Left ventricle myocardium inferior (tissue), 1 donor: ENCODE measurements at places on chromosomes 5 and 9. TPM values are rescaled to one million over a fixed set of nuclear protein-coding genes. Genes with fewer than 3 reads are reported as not detected.
A peak's percentile ranks its signal among the peaks of the same experiment; 100 is the strongest.

GRCh38 chr5:123150089-123150488, 61.0 kb downstream of the PRDM6 start:
- no peaks in the 10 kb centered on the region for H3K27me3 ChIP-seq
- H3K4me1 ChIP-seq = no peaks in the 10 kb centered on the region
- H3K27ac ChIP-seq = no peak overlapping the region
- H3K36me3 ChIP-seq = no peaks in the 10 kb centered on the region
- DNase-seq = no peak

DNA sequence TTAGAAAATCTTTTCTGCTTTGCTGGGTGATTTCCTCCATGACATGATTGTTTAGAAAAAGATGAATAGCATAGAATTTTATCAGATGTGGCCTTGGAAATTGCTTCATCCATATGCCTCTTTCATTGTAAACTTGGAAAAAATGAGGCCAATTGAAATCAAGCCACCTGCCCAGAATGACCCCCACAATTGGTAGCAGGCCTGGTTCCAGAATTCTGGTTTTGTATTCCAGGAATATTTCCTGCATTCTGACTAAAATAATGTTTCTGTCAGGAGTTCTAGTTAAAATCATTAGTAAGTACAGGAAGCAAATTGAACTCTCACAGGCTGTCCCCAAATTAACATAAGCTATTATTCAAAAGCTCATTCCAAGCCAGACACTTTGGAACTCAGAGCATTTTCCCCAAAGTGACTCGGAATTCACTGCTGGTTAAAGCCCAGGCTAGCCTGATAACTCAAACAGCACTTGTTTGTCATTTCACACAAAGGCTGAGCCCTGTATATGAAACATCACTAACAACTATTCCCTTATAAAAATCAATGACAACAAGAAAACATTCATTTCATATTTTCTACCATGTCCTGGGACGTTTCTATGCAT, 75.1 kb upstream of the ADCY2 start:
- no peak for DNase-seq
- H3K4me3 ChIP-seq = no peak overlapping the region
- no peaks in the 10 kb centered on the region for H3K36me3 ChIP-seq

DNA sequence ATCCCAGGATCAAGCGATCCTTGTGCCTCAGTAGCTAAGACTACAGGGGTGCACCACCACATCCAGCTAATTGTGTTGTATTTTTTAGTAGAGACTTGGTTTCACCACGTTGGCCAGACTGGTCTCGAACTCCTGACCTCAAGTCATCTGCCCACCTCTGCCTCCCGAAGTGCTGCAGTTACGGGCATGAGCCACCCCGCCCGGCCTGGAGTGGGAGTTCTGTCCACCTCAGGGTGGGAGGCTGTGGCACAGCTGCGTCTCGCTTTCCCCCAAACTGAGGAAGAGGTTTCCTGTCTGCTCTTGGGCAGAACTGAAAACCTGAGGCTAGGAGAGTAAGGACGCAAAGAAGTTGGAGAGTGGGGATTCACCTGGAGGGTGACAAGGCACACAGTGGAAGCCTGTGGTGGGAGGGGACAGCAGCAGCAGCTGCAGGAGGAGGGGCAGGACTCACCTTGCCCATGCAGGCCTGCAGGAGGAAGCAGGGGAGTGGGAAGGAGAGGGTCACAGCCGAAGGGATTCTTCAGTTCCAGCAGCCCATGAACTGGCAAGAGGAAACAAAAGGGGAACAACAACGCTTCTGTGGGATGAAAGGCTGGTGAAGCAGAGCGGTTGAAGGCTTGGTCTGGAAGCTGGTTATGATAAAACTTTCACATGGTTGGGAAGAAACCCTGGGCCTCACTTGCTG, 181.4 kb downstream of the GAS1 start:
- H3K36me3 ChIP-seq = no peaks in the 10 kb centered on the region
- H3K27ac ChIP-seq = no peak overlapping the region
- H3K4me1 ChIP-seq = no peaks in the 10 kb centered on the region
- no peaks in the 10 kb centered on the region for H3K27me3 ChIP-seq

ACSL6 gene
- total RNA-seq = 2.7 TPM

- H3K27me3 ChIP-seq = peaks cover 75% of the 10 kb centered on the region
- no peaks in the 10 kb centered on the region for H3K4me1 ChIP-seq
- no peaks in the 10 kb centered on the region for H3K36me3 ChIP-seq
- H3K27ac ChIP-seq = no peak overlapping the region
- no peak for DNase-seq
- no peak overlapping the region for H3K4me3 ChIP-seq
Observed at GRCh38 chr9:138075496-138075895, 197.9 kb downstream of the CACNA1B start.

DNA sequence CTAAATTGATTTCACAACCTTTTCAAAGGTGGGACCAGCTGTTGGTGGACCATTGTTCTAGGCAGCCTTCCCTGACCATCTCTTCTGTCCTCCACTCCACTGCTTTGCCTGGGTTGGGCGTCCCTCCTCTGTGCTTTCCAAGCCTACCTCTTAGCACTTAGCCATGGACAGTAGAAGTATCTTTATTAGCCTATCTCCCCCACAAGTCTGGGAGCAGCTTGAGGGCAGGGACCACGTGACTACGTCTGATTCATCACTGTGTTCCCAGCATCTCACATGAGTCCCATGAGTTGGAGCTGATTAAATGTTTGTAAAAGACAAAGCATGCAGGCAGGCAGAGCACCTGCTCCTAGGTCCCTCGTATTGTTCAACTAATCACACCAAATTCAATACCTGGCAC, 20.9 kb downstream of the MORN5 start:
- no peaks in the 10 kb centered on the region for H3K4me1 ChIP-seq
- no peak overlapping the region for H3K4me3 ChIP-seq
- H3K27ac ChIP-seq = no peak overlapping the region
- peaks cover 47% of the 10 kb centered on the region for H3K27me3 ChIP-seq
- no peak for DNase-seq
- no peaks in the 10 kb centered on the region for H3K36me3 ChIP-seq

GRCh38 chr9:3059781-3060468, 216.0 kb upstream of the PUM3 start:
- no peak for DNase-seq
- H3K27me3 ChIP-seq = no peaks in the 10 kb centered on the region
- H3K4me3 ChIP-seq = no peak overlapping the region
- no peaks in the 10 kb centered on the region for H3K4me1 ChIP-seq
- no peak overlapping the region for H3K27ac ChIP-seq

DNA sequence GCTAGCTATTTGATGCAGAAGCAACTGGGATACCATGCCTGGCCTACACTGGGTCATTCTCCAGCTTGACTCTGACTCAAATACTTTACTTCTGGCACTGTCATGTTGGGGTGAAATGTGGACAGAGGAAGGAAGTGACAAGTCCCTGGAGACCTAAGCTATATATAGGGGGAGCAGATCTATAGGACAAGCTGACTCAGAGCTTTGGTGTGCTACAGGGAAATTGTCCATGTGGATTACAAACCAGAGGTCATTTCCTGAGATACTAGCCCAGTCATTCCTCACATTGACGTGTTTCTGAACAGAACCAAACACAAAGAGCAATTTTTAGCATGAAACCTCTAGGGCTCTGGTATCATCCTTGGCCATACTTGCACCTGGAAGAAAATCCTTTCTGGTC, 531.6 kb upstream of the CLINT1 start:
- no peaks in the 10 kb centered on the region for H3K4me1 ChIP-seq
- no peaks in the 10 kb centered on the region for H3K27me3 ChIP-seq
- no peaks in the 10 kb centered on the region for H3K36me3 ChIP-seq
- DNase-seq = no peak
- H3K4me3 ChIP-seq = no peak overlapping the region

GRCh38 chr5:174134545-174134944, 89.0 kb downstream of the NSG2 start:
- peaks cover 3% of the 10 kb centered on the region for H3K27me3 ChIP-seq
- H3K4me1 ChIP-seq = no peaks in the 10 kb centered on the region
- H3K27ac ChIP-seq = no peak overlapping the region
- no peak overlapping the region for H3K4me3 ChIP-seq
- no peaks in the 10 kb centered on the region for H3K36me3 ChIP-seq

- peaks cover 14% of the 10 kb centered on the region for H3K4me1 ChIP-seq
- no peak overlapping the region for H3K4me3 ChIP-seq
- no peaks in the 10 kb centered on the region for H3K27me3 ChIP-seq
- no peak overlapping the region for H3K27ac ChIP-seq
- H3K36me3 ChIP-seq = peaks cover 20% of the 10 kb centered on the region
Observed at GRCh38 chr5:108361771-108362170, 20.1 kb downstream of the FBXL17 start.

DNA sequence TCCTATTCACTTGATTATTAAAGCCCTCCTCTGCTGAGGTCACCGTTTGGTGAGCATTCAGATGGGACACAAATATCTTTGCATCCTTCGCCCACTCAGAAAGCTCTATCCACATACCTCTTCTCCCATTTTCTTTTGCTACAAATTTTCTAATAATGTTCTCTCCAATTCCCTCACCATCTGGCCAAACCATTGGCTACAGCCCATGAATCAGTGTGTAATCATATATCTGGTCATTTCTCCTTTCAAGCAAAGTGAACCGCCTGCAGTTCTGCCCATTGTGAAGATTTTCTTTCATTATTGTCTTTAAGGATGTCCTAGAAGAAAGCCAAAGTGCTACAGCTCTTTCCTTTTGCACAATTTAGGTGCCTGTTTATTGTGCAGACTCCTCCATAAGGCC, 54.2 kb upstream of the DAPK1 start:
- DNase-seq = no peak
- no peak overlapping the region for H3K4me3 ChIP-seq
- no peaks in the 10 kb centered on the region for H3K36me3 ChIP-seq
- no peak overlapping the region for H3K27ac ChIP-seq

DNA sequence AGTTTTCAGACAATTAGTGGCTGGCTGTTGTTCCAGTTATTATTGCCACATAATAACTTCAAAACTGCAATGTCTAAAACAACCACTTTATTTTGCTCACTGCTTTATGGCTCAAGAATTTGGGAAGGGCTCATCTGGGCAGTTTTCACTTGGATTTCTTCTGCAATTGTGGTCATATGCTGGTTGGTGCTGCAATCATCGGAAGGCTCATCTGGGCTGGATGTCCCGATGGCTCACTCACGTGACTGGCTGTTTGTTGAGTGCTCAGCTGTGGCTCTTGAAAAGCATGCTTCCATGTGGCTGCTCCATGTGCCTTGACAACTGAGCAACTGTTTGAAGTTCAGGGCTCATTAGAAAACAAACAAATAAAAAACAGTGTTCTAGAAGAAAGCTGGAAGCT, 1032.5 kb downstream of the DTWD2 start:
- DNase-seq = no peak
- no peaks in the 10 kb centered on the region for H3K4me1 ChIP-seq
- no peaks in the 10 kb centered on the region for H3K27me3 ChIP-seq
- no peak overlapping the region for H3K27ac ChIP-seq

TRIM7 gene
- 6.4 TPM for total RNA-seq

DNA sequence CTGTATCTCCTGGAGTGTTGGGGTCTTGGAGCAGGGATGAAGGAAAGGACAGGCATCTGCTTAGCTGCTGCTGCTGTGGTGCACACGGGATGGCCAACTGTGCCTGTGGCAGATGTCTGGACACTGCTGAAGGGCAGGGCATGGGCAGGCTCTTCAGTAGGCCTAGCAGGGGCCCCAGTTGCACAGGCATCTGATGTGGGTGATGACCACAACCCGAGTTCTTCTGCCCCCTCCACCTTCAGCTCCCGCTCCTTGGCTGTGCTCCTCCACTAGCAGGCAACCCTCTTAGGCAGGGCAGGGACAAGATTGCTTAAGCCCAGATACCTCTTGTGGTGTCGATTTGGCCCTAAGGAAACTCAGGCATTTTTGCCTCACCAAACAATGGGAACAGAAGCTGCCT, 9.0 kb upstream of the MEGF10 start:
- no peak for DNase-seq
- no peaks in the 10 kb centered on the region for H3K36me3 ChIP-seq
- H3K4me1 ChIP-seq = no peaks in the 10 kb centered on the region
- no peak overlapping the region for H3K27ac ChIP-seq
- H3K27me3 ChIP-seq = peaks cover 38% of the 10 kb centered on the region

MEF2C gene
- total RNA-seq = 54.2 TPM

IL5 gene
- total RNA-seq = not detected

- H3K27me3 ChIP-seq = no peaks in the 10 kb centered on the region
- DNase-seq = no peak
- H3K36me3 ChIP-seq = peaks cover 39% of the 10 kb centered on the region
- H3K4me1 ChIP-seq = peaks cover 50% of the 10 kb centered on the region
- H3K27ac ChIP-seq = peak overlapping the region; percentile 91
- peak overlapping the region; percentile 98 for H3K4me3 ChIP-seq
Observed at GRCh38 chr9:136437839-136438547, 1.7 kb downstream of the INPP5E start.

GRCh38 chr9:110125207-110125751, 82.7 kb downstream of the C9orf152 start:
- no peaks in the 10 kb centered on the region for H3K36me3 ChIP-seq
- peaks cover 97% of the 10 kb centered on the region for H3K4me1 ChIP-seq
- peak; percentile 86 for DNase-seq
- H3K27me3 ChIP-seq = no peaks in the 10 kb centered on the region

GRCh38 chr9:98109052-98109451, 10.0 kb downstream of the TRIM14 start:
- H3K27ac ChIP-seq = no peak overlapping the region
- no peak overlapping the region for H3K4me3 ChIP-seq
- no peaks in the 10 kb centered on the region for H3K4me1 ChIP-seq
- H3K36me3 ChIP-seq = peaks cover 8% of the 10 kb centered on the region

PCAT7 gene
- not detected for total RNA-seq

GRCh38 chr5:116947691-116948528, 373.3 kb upstream of the SEMA6A start:
- H3K27ac ChIP-seq = no peak overlapping the region
- H3K27me3 ChIP-seq = no peaks in the 10 kb centered on the region
- no peak overlapping the region for H3K4me3 ChIP-seq
- DNase-seq = peak; percentile 45
- no peaks in the 10 kb centered on the region for H3K36me3 ChIP-seq
- H3K4me1 ChIP-seq = no peaks in the 10 kb centered on the region

DNA sequence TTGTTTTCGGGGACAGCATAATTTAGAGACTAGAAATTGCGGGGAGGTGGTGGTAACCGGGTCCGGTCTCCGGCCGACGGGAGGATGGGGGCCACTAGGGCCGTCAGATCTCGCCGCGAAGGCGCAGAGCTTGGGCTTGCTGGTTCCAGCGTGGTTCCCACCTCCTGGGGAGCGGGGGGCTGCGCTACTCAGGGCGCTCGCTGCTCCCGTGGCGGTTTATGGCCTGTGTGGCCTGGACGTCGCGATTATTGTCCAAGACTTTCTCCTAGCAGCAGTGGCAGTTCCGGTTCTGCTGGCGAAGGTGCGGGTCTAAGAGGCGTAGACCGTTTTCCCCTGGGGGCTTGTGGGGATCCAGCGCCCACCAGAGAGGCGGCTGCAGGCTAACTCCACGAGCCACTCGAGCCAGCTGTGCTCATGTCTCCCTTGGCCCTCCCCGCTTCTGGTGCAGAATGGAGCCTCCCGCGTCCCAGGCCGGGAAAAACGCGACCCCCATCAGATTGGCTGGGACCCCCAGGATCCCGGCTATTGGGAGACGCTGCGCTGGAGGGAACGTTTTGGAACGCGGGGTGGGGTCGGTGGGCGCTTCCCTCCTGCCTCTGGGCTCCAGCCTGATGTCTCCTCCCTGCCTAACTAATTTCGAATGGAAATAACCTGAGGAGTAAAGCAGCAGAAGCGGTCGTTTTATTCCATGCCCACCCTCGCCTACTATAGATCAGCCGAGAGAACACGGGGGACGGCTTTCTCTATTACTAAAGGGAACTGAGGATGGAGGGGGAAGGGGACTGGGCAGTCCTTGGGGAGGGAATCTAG, 87.1 kb downstream of the ENTREP1 start:
- H3K4me1 ChIP-seq = peaks cover 8% of the 10 kb centered on the region
- no peaks in the 10 kb centered on the region for H3K36me3 ChIP-seq
- no peak for DNase-seq
- no peaks in the 10 kb centered on the region for H3K27me3 ChIP-seq

- DNase-seq = no peak
- no peak overlapping the region for H3K27ac ChIP-seq
- H3K36me3 ChIP-seq = no peaks in the 10 kb centered on the region
- H3K4me1 ChIP-seq = peaks cover 6% of the 10 kb centered on the region
- no peaks in the 10 kb centered on the region for H3K27me3 ChIP-seq
Observed at GRCh38 chr9:16743375-16743774, 127.1 kb downstream of the BNC2 start.
